ENCODE measurements at places on chromosomes 2 and 18. TPM values are rescaled to one million over a fixed set of nuclear protein-coding genes. Genes with fewer than 3 reads are reported as not detected.

The CDCA7 gene
- total RNA-seq, result 19.3 TPM

The TMEM247 gene
- not detected for total RNA-seq

The SIX2 gene
- 4.0 TPM for total RNA-seq

The ELOA2 gene
- total RNA-seq, result not detected

The DPP10 gene
- 44.6 TPM for total RNA-seq

The MBD5 gene
- total RNA-seq, result 65.6 TPM

The SP9 gene
- not detected for total RNA-seq

The SPDYA gene
- 1.6 TPM for total RNA-seq

The GALR1 gene
- 4.0 TPM for total RNA-seq

The SPC25 gene
- 15.8 TPM for total RNA-seq

The TRIM43 gene
- not detected for total RNA-seq

The POTEC gene
- not detected for total RNA-seq

The LRATD1 gene
- total RNA-seq, result 177 TPM

The GPR45 gene
- total RNA-seq, result not detected

The RAB6C gene
- total RNA-seq, result not detected

The CLEC4F gene
- not detected for total RNA-seq

The LINC00305 gene
- 1.6 TPM for total RNA-seq

The SLC14A1 gene
- 0.50 TPM for total RNA-seq

The GATA6 gene
- 112 TPM for total RNA-seq
